Stimulated activated CD4-positive, alpha-beta T cell treated with anti-CD3 and anti-CD28 coated beads, Interleukin-4, amount 100 ng/mL, for 24 hours (primary cell): ENCODE measurements at places on chromosomes 2 and 18.
A peak's percentile ranks its signal among the peaks of the same experiment; 100 is the strongest.

GRCh38 chr18:79385708-79386341, 9.9 kb upstream of the NFATC1 start:
- DNase-seq, result no peak

DNA sequence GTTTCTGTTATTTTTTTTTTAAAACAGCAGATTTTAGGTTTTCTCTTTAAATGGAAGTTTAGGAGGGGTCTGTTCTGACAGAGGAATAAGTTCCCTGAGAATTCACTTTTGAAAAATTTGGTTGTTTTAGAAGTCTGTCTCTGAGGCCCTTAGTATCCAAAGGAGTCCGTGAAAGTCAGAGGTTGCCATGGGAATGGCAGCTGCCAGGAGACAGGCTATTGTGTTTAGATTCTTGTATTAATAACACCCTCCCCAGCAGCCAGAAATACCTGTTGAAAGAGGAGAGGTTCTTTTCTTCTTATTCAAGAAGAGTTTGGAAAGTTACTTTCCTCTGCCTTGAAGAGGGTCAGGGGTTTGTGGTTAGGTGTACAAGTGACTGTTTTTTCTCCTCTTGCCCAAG, 29.5 kb downstream of the TNP1 start:
- no peak for DNase-seq

DNA sequence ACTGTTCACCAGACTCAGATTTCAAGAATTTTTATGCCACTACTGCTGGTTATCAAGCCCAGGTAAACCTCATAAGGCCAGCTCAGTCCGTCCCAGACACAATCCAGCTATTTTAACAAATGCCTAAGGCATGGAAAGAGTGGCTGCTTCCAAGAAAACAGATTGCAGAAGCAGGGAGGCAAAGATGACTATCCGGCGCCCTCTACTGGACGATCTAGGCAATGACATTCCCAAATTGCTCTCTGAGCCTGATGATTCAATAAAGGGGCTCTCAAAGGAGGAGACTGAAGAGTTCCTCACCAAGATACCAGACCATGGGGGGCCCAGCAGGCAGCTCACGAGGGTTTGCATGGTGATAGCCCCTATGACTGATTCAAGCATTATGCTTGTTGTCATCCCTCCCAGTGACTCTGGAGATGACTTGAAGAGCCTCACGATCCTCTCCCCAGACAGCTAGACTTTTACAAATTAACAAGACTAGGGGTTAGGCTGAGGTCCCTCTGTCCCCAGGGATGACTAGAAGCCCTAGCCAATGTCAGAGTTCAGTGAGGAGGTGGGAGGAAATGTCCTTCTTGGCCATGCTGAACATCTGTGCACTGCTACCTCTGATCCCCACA, 25.0 kb downstream of the SERPINB8 start:
- DNase-seq, result peak; percentile 45

DNA sequence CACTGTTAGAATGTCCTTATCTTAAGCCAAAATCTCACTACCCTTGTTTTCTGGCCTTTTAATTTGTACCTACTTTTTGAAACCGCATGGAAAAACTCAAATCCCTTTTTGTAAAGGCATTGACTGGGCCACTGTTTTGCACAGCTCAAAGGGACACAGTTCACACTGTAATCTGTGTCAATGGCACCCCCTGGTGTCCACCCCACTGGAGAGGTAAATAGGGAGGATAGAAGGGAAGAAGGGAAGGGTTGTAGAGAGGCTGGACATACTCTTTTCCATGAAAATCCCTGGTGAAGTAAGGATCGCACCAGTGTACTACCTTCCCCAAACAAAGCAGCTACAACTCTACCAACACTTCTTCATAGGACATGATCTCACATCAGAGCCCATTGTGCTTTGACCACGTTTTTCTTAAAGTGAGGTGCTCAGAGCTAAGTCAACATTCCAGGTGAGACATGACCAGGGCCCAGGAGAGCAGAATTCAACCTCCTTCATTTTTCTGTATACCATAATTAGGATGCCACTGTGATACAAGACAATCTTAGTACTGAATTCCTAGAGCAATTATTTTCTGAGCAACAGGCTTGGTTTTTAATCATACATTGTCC, 92.4 kb upstream of the RMDN2 start:
- peak; percentile 85 for DNase-seq

DNA sequence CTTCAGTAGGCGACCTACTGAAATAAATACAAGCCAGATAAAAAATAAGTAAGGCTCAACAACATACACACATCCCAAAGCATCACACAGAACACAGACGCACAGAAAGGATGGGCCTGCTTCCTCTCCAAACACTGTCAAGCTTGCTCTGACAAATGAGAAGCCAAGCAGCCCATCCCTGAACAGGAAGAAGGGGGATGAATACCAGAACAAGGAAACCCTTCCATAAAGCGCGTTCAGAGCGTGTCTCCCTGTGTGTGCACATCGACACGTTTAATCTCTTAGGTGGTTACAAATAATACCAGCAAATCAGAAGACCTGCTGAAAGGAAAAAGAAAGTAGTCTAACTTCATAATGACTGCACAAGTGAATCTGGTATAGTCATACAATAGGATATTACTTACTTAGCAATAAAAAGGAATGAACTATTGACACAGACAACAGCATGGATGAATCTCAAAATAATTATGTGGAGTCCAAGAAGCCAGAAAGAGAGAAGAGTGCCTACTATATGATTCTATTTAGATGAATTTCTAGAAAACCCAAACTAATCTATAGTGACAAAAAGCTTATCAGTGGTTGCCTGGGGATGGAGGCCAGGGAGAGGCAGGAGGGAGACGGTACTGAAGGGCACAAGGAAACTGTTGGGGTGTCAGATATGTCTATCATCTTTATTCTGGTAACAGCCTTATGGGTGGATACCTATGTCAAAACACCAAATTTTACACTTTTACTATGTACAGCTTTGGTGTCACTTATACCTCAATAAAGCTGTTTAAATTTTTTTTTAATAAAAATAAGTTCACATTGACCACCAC, 26.8 kb downstream of the MBOAT2 start:
- no peak for DNase-seq
